Lung microvascular endothelial cell (primary cell): ENCODE measurements at places on chromosomes 2 and 18.
A peak's percentile ranks its signal among the peaks of the same experiment; 100 is the strongest.

DNA sequence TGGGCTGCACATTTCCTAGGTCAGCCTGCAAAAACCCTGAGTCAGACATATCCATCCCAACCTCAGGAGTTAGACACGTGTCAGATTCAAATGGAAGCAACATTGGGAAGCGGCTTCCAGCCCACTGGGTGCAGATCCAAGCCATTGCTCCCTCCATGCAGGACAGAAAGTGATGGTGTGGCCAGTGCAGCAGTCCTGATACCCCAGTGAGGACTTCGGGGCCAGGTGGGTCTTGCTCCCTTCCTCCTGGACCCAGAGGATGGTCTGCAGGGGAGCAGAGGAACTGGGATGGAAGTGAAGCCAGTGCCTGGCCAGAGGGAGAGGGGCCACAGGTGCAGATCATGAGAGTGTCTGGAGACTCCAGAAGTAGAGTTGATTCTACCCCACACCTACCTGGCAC is 252.0 kb downstream of the FAM210A start:
- DNase-seq, result no peak

GRCh38 chr2:127045792-127046501 is 61.0 kb downstream of the BIN1 start:
- no peak for DNase-seq

DNA sequence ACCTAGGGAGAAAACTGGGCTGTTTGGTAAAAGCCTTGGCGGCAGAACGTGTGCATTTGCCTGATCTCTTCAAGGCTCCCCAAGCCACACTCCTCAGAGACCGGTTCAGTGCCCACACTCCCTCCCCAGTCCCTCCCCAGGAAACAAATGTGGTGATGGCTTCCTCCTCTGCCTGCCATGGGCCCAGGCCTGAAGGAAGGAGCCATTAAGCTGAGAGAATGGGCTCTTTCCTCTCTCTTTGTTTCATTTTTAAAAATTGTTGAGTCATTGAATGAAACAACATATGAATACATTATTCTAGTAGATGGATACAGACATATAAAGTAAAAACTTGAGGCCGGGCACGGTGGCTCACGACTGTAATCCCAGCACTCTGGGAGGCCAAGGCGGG is 50.6 kb upstream of the YWHAQ start:
- peak; percentile 15 for DNase-seq

DNA sequence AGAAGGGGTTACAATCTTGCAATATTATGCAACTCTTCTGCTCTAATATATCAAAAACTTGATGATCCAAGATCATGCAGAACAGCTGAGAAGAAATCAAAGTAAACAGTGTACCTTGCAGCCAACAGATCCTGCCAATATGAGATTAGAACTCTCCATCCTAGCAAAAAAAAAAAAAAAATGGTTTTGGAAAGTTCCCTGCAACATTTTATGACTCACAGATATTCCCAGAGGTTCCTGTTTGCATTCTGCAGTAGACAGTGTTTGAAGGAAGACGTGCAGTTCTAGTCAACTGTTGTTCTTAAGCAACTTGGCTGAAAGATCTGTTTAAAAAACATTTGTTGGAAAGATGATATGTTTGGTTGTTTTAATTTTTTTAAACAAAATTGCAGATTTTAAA is 103.6 kb upstream of the WDR75 start:
- no peak for DNase-seq

- no peak for DNase-seq
Measured at GRCh38 chr2:138223319-138223718, 259.0 kb downstream of the HNMT start.

- DNase-seq, result no peak
Measured at GRCh38 chr18:62157843-62158242, 29.0 kb downstream of the PIGN start.

- no peak for DNase-seq
Measured at GRCh38 chr2:46955764-46956163, 40.2 kb upstream of the MCFD2 start.
